ENCODE measurements at places on chromosomes 5 and 9.

DNA sequence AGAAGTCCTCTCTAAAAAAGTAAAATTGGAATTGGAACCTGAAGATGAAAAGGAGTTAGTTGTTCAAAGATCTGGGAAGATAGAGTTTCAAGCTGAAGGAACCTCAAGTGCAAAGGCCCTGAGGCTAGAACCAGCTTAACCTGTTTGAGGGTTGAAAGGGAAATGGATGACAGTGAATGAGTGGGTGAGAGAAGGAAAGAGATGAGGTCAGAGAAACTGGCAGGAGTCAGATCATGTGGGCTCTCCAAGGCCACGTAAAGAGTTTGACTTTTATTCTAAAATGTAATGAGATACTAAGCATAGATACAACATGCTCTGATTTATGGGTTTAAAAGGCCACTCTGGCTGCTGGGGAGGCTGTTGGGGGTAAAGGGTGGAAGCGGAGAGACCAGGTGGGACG lies 2.5 kb upstream of the RAD23B start:
- no peak for DNase-seq

DNA sequence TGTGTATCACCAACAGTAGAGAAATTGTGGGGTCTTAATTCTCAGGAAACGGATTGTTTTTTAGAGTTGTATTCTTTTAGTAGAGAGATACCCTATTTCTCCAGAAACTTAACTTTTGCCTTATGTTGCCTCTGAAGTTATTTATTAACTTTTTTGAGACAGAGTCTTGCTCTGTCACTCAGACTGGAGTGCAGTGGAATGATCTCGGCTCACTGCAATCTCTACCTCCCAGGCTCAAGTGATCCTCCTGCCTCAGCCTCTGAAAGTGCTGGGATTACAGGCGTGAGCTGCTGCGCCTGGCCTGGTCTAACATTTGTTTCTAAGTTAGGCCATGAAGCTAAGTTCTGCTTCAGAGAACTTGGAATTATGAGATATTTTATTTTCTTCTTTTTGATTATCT lies 75.0 kb downstream of the CFAP95 start:
- DNase-seq: no peak

DNA sequence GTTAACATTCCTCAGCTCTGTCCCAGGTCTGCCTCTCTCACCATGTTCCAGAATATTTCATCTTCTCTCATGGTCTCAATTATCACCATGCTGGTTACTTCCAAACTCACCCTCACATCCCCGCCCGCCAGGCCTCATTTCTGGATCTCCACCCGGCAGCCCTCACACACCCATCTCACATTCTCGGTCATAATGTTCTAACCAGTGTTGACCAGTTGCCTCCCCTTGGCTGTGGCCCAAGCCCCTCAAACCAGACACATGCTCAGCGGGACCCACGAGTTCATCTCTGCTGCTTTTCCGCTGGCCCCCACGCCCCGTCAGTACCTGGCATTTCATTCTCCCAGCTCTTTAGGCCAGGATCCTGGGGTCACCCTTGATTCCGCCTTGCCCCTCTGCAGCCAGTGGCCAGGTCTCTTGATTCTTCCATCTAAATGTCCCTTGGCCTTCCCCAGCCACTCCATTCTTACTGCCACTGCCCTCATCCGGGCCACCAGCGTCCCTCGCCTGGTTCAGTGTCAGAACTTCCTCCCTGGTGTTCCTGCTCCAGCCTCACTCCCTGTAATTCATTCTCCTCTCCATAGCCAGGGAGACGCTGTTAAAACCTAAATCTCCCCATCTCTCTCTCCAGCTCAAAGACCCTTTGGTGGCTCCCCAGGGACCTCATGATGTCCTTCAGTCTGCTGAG lies 141.7 kb downstream of the MVB12B start:
- no peak for DNase-seq

DNA sequence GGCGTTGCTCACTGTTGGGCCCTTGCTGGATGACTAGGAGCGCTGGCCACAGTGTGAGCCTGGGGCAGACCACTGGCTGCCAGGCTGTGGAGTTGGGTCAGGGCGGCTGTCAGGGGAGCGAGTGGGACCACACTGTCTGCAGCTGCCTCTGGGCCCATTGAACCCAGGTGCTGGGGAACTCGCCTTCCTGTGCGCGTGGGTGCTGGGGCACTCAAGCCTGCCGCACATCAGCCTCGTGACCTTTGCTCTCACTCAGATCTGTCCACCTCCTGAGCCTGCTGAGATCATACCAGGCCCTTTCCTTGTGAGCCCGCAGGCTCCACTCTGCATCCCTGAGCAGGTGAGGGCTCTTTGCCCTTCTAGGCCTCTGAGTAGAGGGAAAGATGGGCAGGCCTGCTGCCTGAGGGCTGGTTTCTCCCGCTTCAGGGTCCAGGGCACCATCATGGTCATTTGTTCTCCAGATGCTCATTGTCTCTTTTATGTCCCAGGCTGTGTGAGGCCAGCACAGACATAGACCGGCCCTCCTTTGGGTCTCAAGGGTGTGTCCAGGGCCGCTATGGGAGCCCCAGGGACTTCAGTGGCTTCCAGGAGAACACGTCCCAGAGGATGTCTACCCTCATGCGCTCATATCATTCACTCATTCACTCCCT lies 26.5 kb downstream of the WNK2 start:
- no peak for DNase-seq

DNA sequence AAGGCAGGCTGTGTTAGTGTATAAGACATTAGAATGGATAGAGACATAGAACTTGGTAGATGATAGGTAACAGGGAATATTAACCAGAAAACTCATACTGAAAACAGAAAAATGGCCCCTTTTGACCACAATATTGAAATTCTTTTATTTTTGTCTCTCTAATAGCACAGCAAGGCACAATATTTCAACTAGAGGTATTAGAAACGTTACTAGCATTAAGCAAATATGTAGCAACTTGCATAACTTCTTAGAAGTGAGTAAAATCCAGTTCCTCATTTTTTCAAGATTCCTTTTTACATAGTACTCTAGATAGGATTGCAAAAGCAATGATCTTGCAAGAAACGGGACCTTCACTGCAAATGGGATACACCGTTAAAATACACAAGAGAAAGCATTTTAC lies 102.7 kb upstream of the VCAN start:
- no peak for DNase-seq

GRCh38 chr5:87113861-87114260 lies 153.8 kb upstream of the RASA1 start:
- no peak for DNase-seq

- no peak for DNase-seq
Measured at GRCh38 chr9:108423433-108423832, 432.4 kb downstream of the ACTL7B start.

DNA sequence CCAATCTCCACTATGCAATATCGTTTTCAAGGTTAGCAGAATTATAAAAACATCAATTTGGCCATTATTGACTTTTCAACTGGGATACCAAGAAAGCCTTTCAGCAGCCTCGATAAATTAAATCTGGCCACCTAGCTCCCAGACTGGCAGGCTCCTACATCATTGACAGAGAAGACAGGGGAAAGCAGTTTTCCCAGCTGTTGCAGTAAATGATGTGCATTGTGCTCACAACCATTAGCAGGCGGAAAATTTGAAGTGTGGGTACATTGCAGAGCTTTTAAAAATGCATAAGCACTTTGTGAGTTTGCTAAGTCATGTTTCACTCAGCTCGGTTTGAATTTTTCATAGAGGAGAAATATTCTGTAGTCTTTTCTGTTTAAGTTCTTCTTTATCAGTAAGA lies 297.9 kb downstream of the KCTD16 start:
- no peak for DNase-seq

GRCh38 chr5:134077926-134078580 lies 36.4 kb upstream of the TCF7 start:
- DNase-seq: no peak

DNA sequence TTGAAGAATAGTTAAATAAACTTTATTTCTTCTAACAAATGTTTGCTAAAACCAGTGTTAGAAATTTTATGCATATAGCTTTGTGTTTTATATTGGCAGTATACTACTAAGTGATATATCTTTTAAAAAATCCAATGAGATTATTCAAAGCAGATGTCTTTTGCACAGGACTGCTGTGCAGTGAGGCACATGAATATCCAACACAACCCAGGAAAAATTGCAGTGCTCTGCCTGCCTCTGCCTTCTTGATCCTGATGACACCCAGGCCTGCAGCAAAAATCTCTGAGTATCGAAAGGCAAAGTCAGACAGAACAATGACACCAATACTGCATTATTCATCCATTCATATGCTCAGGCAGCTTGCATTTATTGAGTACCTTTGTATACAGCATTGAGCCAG lies 1076.5 kb upstream of the ARRDC3 start:
- no peak for DNase-seq

DNA sequence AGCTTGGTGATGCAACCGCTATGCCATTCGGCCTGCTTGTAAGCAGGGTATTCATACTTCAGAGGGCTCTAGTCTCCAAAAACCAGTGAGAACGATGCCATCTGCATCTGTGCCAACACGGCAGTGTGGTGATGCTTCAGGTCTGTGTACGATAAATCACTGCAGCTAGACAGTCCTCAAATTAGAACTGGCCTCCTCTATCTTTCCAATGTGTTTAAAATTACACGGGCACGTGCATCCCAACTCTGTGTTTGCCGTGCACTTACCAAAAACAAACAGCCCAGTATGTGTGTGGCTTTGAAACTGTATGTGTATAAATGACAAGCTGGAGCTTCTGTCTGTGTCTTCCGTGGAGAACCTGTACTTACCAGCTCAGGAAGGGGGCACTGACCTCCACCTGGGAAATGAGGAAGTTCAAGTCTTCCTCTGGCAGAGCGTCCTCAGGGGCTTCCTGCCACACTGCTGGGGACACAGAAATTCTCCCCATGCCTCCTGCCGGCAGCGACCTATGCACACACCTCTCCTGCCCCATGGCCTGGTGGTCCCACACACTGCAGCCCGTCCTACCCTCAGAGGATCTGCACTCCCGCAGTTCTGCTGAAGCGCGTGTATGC lies 12.3 kb downstream of the MED10 start:
- DNase-seq: no peak

GRCh38 chr5:9642621-9643020 lies 12.5 kb upstream of the TAS2R1 start:
- DNase-seq: no peak

DNA sequence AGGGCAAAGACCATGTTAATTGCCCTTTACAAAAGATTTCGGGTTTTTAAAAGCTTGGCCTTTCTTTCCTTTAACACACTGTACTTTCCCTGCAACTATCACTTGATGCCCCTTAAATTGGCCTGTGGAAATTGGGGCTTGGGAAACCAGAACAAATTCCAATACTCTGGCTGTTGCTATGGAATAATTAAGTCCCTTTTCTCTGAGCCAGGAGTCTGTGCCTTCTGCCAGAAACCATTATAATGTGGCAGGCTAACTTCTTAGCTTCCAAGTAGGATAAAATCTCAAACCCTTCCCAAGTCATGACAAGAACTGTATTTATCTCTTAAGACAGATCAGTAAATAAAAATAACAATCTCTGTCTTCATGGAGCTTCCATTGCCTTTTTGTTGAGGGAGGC lies 1.1 kb upstream of the SPINK1 start:
- DNase-seq: no peak

All from iPS DF 6.9 (cell line).